ENCODE measurements at places on chromosomes 4 and X.

GRCh38 chrX:10513974-10514373, 106.4 kb downstream of the MID1 start:
- no peak for DNase-seq

DNA sequence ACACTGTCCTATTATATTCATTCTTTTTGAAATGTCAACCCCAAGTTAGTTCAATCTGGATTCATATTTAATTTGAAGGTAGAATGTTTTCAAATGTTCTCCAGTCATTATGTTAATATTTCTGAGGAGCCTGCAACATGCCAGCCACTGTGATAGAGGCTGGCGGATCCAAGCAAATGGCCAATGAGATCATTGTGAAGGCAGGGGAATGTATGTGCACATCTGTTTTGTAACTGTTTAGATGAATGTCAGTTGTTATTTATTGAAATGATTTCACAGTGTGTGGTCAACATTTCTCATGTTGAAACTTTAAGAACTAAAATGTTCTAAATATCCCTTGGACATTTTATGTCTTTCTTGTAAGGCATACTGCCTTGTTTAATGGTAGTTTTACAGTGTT, 1.6 kb downstream of the CXCL1 start:
- no peak for DNase-seq

- DNase-seq, result no peak
Observed at GRCh38 chr4:57233386-57233785, 123.2 kb upstream of the IGFBP7 start.

GRCh38 chr4:180688480-180688879, 1554.7 kb upstream of the TENM3 start:
- no peak for DNase-seq

GRCh38 chr4:147942729-147943128, 210.8 kb downstream of the ARHGAP10 start:
- DNase-seq, result peak; percentile 37

GRCh38 chr4:73194064-73194463, 64.5 kb downstream of the ANKRD17 start:
- no peak for DNase-seq

- no peak for DNase-seq
Observed at GRCh38 chr4:144557404-144557803, 88.6 kb upstream of the HHIP start.

GRCh38 chr4:89837993-89838390, 1.0 kb upstream of the SNCA start:
- DNase-seq, result peak; percentile 56

GRCh38 chr4:184968784-184969201, 49.5 kb upstream of the HELT start:
- peak; percentile 57 for DNase-seq

GRCh38 chr4:76872556-76872955, 25.4 kb downstream of the SOWAHB start:
- no peak for DNase-seq

DNA sequence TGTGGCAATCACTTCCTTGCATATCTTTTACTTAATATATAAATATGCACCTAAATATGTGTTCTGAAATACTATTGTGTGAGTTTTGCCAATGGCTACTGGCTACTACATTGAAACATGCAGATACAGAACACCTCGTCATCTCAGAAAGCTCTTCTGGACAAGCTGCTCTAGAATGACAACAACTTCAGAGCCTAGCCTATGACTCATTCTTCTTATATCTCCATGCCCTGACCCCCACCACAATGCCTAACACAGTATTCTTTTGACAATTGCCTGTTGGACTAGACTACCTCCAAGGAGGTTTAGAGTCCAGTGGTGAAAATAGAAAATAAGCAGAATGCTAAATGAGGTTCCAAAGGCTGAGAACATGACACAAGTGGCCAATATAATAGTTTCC, 17.6 kb upstream of the DMP1 start:
- DNase-seq, result no peak

DNA sequence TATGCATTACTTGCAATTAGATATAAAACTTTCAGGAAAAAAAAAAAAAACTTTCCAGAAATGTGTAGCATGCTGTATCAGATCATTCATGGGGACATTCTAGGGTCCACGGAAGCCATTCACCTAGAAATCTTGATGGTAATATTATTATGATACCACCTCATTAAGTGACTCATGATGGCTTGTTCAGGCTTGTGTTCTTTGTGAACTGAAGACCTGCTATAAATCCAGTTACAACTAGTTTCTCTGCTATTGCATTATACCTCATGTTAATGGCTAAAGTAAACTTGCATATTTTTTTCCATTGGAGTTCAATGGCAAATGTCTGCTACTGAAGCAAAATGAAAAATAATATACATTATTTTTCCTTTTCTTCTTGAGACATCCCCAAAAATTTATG, 35.3 kb upstream of the PTPN13 start:
- DNase-seq, result no peak

DNA sequence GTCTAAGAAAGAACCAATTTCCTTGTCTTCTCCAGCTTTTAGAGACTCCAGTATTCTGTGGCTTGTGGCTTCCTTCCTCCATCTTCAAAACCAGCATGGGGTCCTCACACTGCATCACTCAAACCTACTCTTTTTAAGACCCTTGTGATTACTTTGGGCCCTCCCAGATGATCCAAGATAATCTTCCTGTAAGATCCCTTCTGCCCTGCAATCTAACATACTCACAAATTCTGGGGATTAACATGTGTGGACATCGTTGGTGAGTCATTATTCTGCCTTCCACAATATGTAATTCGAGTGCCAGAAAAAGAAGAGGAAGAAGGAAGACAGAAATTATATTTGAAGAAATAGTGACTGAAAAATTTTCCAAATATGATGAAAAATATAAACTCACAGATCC, 47.9 kb downstream of the BEND4 start:
- no peak for DNase-seq

DNA sequence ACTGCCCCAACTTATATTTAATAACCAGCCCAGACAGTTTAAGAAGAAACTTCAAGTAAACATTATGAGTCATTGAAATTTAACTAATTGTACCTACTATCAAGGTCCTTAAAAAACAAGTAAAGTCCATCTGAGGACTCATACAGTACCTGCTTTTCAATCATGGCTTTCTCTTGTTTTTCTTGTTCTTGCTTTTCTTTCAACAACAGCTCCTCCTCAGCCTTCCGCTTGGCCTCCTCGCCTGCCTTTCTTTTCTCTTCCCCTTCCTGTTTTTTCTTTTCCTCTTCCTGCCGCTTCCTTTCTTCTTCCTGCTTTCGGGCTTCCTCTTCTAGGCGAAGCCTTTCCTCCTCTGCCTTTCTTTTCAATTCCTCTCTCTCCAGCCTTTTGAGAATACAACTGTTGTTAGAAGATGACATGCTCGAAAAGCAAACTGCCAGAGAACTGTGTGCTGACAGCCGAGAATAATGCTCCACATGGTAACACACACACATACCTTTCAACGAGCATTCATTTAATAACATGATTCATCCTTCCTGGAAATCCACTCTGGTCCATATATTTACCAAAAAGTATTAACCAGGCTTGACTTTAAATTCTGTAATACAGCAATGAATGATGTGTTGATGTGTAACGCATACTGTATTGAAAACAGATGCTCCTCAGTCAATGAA, 25.2 kb upstream of the BCLAF3 start:
- no peak for DNase-seq
